ENCODE measurements at places on chromosomes 1 and 21.

GRCh38 chr1:146016891-146017290 is 4.6 kb downstream of the HJV start:
- no peak for DNase-seq

- no peak for DNase-seq
These were observed 87.9 kb upstream of the LYST start for GRCh38 chr1:235954306-235955283.

DNA sequence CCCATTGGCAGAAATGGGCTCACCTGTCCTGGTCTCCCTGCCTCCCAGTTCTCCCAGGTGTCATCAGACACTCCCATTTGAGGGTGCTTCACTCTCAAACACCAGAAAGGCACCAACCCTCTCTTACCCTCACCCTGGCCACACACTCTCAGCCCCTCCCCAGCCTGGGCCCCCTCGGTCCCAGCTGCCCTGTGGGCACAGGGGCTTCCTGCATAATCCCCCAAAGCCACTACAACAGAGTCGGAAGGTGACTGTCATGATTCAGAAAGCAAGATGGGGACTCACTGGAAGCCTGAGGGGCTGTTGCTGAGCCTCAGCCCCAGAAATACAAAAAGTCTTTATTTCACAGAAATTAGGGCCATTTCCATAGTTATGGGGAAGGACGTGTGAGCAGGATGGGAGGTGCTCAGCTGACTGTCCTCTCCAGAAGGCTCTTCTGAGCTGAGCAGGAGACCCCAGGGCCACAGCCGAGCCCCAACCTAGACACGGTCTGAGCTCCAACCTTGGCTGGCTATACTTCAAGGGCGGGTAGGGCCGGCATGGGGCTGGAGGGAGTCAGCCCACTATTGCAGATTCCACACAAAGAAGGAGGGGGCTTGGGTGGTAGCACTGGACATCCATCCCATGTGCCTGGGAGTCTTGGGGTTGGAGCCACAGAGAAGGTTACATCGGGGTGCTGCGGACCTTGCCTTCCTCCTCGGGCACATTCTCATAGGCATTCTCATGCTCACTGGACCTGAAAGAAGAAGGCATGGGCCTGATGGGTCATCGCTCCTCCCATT is 6.3 kb downstream of the PDZK1IP1 start:
- DNase-seq = peak; percentile 4

DNA sequence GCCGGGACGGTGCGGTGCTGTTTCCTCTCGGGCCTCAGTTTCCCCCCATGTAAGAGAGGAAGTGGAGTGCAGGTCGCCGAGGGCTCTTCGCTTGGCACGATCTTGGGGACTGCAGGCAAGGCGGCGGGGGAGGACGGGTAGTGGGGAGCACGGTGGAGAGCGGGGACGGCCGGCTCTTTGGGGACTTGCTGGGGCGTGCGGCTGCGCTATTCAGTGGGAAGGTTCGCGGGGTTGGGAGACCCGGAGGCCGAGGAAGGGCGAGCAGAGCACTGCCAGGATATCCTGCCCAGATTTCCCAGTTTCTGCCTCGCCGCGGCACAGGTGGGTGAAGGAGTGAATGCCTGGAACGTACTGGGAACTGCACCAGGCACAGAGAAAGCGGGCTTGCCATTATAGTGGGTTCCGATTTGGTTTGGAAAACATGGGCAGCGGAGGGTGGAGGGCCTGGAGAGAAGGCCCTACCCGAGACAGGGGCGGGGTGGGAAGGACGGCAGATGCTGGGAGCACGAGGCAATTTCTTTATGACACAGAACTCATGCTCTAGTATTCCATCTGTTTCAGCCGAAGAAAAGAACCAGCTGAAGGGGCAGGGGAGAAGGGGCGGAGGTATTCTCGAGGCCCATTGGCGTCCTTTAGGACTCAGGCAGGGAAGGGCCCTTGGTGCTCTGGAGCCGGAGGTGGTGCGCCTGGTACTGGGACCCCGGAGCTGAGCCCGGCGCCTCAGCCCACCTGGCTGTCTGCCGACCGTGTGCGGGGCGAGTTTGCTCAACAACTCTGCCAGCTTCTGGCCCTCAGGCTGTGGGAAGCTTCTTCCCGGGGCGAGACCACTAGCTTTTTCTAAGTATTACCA is 960 bp downstream of the PCSK9 start:
- DNase-seq = peak; percentile 47

DNA sequence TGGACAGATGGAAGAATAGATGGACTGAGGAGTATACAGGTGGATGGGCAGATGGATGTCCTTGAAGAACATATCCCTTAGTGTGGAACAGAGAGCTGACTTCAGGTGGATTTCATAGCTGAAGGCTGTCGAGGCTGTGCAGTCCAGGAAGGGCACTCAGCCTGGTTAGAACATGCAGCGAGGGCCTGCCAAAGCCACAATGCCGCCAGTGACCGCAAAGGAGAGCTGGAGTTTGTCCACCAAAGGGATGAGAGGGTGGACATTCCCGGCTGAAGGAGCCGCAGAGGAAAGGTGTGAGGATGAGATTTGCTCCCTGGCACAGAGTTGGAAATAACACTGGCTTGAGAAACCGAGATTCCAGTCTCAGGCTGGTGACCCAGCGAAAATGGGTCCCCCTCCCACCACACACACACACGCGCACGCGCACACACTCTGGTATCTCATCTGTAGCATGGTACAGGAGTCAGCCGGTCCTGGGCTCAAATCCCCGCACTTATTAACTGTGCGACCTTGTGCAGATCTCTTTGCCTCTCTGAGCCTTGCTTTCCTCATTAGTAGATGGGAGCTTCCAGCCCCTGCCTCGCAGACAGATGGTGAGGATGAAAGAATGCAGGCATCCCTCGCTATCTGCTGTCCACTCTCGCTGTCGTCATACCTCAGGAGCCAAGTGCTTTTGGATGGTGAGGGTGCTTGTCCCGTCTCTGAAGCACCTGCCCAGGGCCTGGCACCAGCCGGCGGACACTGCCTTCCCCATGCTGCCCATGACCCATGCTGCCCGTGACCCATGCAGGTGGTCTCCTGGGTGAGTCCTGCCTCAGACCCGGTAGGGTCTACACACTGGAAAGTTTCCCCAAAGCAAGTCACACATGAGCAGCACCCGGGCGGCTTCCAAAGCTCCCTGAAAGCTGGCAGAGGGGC is 26.8 kb upstream of the EFHD2 start:
- no peak for DNase-seq

DNA sequence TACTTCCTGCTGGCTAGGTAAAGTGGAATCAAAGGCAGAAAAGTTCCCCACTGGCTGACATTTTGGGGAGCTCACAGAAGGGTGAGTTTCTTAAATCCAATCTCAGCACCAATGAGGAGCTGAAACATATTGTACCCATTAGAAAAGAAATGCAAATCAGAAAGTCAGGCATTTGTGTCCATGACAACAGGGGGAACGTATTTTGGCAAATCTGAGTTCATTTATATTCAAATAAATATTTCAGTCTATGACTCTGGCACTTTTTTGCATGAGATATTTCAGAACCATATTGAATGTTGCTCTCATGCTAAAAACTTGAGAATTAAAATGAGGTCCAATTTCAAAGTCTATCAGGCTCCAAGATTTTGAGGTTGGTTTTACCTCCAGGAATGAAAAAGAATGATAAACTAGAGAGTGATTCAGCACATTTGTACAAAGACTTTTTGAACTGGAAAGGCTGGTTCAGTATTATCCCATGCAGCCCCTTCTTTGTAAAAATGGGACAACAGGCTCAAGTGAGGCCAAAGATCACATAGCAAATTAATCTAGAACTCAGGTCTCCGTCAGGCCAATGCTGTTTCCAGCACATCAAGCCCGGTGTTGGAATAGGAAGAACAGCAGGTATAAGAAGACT is 202.2 kb downstream of the RRAGC start:
- no peak for DNase-seq

DNA sequence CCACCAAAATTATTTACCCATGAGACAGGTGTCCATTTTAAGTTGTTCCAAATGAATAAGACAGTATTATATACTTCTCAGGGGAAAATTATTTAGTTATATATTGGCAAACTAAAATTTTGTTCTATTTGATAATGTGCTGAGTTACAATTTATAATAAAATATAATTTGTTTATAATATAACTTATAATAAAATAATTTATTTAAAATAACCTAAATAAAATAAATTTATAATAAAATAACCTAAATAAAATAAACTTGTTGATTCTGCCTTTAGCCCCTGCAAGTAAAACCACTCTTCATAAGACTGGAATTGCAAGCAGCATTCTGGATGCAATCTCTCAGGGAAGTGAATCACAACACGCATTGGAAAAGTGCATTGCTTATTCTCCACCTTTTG is 69.6 kb downstream of the RAVER2 start:
- no peak for DNase-seq
